ENCODE measurements at places on chromosomes 5 and 9.

GRCh38 chr9:110977259-110977709 lies 61.0 kb downstream of the LPAR1 start:
- no peak for DNase-seq

DNA sequence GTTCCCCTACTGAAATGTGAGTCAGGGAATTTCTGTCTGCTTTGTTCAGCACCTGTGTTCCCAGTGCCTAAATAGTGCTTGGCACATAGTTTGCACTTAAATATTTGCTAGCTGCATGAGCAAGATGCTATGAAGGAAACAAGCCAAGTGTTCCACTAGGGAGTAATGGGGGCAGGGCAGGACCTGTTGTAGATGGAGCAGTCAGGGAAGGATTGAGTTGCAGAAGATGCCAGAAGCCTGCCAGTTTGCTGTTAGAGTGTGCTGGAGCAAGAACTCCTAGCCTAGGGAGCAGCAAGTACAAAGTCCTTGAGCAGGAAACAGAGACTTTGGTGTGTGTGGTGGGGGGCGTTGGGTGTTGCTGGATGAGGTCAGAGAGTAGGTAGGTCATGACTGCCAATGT lies 87.5 kb downstream of the DAB2IP start:
- no peak for DNase-seq

- DNase-seq, result no peak
Observed at GRCh38 chr5:57036761-57037160, 84.8 kb upstream of the MIER3 start.

- no peak for DNase-seq
Observed at GRCh38 chr9:134239130-134239903, 75.0 kb upstream of the RNU6ATAC start.

GRCh38 chr9:9790216-9790872 lies 822.5 kb downstream of the PTPRD start:
- no peak for DNase-seq

GRCh38 chr9:132040808-132041207 lies 38.9 kb downstream of the MED27 start:
- DNase-seq, result no peak

DNA sequence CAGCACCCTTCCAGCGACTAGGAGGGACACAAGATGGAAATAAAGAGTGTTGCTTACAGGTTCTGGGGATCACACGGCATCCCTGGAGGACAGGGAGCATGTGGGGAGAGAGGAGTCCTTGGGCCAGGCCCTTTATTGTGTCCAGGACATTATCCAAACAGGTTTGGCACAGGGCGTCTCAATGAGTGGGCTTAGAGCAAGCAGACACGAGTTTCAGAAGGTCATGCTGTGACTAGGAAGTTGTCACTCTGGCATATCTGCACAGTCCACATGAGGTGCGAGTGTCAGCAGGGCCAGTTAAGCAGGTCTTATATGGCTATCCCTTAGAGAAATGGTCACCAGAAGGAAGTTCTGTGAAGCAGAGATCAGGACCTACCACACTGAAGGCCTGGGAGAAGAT lies 174.5 kb upstream of the OTULINL start:
- DNase-seq, result no peak

DNA sequence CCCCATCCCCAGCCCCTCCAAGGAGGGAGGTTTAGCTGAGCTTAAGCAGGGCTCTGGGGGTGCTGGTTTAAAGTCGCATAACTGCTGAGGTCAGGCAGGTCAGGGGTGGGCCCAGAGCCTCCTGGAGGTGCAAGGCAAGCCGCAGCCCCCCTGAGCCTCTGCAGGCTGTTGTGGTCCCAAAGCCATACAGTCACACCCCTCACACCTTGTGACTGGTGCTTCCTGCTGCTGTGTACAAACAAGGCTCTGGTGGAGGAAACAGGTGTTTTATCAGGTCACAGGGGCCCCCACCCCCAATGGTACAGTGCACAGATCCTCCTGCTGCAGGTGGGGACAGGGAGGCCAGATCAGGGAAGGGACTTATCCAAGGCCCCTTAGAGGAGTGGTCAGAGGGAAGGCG lies 8.0 kb downstream of the TCF7 start:
- no peak for DNase-seq

DNA sequence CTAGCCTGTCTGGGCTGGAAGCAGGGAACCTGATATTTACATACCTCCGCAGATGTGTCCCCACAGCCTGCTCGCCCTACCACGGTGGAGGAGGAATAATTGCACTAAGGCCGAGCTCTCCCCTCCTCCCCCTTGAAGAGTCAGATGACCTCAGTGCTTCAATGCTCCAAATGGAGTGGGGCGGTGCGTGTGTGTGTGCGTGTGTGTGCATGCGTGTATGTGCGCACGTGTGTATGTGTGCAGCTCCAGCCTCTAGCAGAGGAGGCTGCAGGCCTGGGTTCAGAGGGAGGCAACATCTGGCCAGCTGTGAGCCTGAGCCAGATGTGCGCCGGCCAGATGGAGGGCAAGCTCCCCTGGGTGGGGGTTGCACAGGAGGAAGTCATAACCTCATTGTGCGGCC lies 90.5 kb downstream of the NRG2 start:
- DNase-seq, result no peak

DNA sequence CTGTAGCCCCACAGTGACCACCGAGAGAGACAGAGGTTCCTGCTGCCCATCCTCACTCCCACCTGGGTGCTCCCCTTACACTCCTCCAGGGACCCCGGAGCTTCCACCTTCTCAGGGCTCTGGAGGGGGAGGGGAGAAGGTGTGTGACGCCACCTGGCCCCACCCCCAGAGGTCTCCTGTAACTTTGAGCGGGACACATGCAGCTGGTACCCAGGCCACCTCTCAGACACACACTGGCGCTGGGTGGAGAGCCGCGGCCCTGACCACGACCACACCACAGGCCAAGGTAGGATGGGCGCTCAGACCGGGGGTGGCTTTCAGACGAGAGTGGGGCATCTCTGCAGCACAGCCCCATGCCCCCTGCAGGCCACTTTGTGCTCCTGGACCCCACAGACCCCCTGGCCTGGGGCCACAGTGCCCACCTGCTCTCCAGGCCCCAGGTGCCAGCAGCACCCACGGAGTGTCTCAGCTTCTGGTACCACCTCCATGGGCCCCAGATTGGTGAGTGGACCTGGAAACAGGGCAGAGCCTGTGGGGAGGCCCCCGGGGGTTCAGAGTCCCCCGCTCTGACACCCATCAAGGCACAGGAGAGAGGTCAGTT lies 4.5 kb downstream of the MAMDC4 start:
- DNase-seq, result no peak

- DNase-seq, result no peak
Observed at GRCh38 chr5:155906046-155906445, 420.9 kb upstream of the SGCD start.

DNA sequence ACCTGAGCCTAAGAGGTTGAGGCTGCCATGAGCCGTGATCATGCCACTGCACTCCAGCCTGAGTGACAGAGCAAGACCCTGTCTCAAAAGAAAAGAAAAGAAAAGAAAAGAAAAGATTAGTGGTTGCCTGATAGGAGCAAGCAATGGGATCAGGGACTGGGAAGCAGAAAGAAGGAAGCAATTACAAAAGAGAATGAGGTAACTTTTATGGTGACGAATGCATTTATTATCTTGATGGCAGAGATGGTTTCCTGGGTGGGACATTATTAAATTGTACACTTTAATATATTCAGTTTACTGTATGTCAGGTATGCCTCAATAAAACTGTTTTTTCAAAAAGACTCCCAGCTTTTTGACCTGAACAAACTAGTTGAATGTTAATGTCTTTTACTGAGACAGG lies 7.5 kb upstream of the PFDN1 start:
- DNase-seq, result no peak

DNA sequence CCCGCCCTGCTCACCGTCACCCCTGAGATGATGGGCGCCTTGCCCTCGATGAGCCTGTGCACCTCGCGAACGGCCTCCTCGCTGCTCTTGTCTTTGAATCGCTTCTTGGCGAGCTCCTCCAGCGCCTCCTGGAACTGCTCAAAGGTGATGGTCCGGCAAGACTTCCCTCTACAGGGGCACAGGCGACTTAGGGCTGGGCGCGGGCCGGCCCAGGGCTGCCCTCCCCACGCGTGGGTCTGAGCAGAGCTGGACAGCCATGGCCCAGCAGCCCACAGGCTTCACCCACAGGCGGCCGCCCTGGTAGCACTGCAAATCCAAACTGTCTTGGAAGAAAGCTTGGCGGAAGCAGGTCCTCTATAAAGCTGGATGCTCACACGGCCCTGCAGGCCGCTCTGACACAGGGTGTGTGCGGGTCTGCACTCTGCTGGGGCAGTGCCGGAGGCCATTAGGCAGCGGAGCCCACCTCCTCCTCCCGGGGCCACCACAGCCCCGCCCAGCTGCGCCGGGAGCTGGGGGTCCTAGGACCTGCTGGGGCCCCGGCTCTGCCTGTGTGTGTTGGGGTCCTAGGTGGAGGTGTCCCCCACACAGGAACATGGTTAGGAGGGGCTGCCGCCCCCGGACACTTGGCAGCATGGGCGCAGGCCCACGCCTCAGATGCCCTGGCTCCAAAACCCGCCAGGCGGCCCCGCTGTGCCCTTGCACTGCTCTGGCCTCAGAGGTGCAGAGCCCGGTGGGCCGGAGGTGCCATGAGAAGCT lies 27.0 kb downstream of the TPPP start:
- no peak for DNase-seq

- DNase-seq, result peak; percentile 62
Observed at GRCh38 chr5:133240425-133241091, 188.7 kb downstream of the HSPA4 start.

- no peak for DNase-seq
Observed at GRCh38 chr5:138745268-138745667, 8.0 kb upstream of the CTNNA1 start.

DNA sequence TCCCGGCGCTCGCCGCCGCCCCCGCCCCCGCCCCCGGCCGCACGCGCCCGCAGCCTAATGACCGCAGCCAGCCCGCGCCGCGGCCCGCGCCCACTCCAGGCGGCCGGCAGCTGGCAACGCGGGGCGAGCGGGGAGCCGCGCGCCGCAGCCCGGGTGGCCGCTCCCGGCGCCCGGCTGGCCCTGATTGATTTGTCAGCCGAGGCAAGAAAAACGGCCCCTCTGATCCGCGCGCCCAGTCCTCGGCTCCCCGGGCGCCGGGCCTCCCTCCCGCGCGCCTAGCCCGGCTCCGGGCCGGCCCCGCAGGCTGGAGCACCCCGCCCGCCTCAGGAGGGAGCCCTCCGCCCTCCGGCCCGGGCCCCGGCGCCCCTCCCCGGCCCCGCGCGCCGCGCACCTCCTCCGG lies 11.9 kb upstream of the LHX2 start:
- DNase-seq, result no peak

GRCh38 chr5:43268188-43268820 lies 44.9 kb downstream of the HMGCS1 start:
- DNase-seq, result no peak

DNA sequence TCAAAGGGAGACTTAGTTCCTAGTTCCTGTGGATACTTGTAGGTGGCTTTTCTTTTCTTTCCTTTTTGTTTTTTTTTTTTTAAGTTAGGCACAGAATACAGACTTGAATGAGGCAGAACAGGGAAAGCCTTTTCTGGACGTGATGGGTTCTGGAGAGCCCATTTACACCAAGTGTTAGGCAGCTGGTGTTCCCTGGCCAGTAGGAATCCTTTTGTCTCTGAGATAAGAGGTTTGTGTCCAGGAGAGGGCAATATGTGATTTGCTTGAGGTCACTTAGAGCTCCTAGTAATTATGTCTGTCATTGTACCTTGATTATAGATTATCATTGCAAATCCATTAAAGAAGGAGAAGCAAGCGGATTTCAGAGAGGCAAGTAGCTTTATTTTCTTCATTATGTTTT lies 9.1 kb downstream of the MEGF10 start:
- no peak for DNase-seq

DNA sequence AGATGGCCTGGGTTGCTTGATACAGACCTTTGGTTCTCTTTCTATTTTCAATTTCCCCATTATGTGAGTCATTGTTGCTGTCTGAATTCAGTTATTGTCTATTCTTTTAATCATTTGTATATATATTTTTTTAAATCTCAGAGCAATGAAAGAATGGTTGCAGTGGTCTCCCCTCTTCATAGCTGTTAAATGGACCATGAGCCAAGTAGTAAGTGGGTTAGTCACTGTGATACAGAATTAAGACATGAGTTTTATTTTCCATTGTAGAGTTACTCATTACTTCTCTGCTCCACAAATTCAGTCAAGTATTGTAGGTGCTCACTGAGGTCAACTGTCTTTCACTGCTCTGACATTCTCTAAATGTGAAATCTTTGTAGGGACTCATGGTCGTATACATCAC lies 174.6 kb upstream of the GRAMD2B start:
- DNase-seq, result no peak

DNA sequence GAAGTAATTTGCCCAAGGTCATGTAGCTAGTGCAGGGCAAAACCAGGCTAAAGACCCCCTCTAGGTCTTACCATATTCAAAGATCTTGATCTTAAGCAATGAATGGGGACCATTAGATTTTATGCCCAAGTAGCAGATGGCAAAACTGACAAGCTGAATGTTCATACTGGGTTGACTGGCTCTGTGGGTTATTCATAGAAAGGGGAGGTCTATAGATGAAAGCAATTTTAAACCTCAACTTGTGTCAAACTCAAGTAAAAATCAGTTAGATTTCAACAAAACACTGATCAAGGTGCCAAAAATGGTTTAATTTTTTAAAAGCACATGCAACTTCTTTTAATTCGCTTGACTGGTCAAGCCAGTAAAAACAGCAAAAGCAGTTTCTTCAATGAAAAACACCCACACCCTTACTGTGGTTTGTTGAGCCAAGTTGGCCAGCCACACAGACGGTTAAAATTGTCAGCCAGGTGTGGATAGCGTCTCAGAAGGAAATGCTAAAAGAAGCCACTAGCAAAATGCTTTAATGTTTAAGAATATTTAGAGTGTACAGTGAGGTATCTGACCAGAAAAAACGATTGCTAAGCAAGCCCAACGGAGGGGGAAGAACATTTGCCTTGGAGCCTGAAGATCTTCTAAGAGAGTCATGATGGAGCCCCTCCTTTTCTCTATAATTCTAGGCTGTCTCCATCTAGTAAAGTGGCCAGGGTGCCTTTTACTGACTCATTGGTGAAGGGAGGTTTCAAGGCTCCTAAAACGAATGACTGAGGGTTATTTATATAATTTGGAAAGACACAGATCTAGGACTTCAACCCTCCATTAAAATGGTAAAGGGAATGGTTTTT lies 539.6 kb upstream of the CLINT1 start:
- DNase-seq, result no peak

DNA sequence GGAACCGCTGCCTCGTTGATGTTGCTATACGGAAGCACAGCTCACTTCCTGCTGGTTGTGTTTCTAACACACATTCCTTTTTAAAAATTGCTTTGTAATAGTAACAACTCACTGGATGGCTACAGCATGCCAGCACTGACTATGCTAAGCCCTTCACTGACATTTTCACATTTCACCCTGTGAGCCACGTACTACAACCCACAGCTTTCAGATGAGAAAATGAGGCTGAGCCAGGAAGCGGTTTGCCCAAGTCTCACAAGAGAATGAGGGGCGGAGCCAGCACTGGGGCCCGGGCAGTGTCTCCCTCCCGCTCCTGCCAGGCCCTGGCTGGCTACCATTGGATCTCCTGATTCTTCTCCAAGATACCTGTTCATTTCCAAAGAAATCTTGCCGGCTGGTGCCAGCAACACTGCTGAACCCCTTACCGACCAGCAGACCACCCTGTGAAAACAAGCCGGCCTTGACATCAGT lies 38.3 kb downstream of the FAM78A start:
- DNase-seq, result peak; percentile 68

Data from AG09309 (cell line).